ENCODE measurements at places on chromosomes 5 and 9.

DNA sequence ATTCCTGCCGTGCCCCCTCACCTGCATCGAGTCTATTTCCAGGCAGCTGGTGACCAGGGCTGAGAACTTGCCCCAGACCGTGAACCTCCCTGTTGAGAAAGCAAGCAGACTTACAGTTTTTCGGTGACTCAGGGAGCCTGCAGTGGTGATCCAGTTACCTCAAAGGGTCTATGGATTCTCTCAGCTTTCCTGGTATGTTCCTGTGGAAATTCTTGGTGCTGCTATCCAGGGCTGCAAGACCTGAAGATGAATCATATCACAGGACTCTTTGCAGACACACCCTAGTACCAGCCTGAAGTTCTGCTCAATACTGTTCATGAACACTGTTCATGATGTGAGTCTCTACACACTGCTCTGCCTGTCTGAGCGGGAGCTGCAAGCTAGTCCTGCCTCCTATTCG is 154.7 kb downstream of the WDR70 start:
- DNase-seq = no peak

DNA sequence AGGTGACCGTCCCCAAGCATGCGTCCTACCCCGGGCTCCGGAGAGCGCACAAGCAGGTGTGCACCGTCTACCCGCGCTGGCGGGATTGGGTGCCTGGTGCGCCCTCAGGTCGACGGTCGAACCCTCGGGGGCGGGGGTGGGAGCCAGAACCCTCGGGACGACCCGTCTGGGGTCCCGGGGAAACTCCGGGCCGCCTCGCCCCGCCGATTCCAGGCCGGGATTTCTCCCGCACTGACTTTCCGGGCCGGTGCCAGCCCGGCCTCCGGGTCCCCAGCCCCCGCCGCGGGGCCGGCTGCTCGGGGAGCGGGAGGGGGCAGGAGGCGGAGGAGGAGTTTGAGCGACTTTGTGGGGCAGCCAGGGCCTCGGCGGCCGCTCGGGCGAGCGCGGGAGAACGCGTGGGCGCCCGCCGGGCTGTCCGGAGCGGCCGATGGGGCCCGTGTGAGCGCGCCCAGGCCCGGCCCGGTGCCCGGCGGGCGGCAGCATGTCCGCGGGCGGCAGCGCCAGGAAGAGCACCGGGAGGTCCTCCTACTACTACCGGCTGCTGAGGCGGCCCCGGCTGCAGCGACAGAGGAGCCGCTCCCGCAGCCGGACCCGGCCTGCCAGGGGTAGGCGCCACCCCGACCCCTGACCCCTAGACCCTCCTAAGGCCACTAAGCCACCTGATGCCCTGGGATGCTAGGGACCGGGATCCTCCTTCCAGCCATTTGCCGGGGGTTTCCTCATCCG is at the start of gene DAB2IP:
Gene DAB2IP, plus strand, starts transcription at position 340 of the 726 bp plus-strand sequence. Its CDS starts 142 bp downstream, at position 482.
- DNase-seq = peak; percentile 40

DNA sequence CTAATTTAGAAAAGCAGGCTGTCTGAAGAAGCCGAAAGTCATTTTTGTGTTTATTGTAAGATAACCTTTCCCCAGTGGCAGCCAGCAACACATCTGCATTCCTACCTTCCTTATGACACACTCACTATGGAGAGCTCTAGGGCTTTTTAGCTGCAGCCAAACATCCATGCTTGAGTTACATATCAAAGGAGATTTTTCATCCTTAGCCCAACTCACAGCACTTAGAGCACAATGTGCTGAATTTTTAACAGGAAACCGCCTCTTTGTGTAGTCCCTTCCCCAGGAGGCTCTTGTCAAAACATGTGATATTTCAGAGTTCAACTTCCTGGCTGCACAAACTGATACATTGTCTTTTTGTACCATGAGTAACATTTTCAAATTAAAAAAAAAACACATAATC is 379.2 kb downstream of the CTNND2 start:
- no peak for DNase-seq

DNA sequence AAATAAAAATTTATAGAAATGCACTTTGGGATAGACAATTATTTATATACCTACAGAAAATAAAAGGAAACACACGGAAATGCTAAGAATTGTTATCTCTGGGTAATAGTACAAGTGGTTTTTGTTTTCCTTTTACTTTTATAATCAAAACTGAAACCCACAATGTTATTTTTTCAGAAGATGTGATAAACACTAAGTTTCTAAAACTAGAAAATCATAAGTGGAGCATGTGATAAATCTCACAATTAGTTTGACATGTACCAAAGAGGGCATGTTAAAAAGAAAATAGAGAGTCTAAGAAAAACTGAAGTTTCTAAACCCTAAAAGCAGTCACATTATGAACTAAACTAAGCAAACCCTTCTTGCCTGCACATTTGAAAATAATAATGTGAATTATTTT is 61.1 kb downstream of the OXCT1 start:
- no peak for DNase-seq

DNA sequence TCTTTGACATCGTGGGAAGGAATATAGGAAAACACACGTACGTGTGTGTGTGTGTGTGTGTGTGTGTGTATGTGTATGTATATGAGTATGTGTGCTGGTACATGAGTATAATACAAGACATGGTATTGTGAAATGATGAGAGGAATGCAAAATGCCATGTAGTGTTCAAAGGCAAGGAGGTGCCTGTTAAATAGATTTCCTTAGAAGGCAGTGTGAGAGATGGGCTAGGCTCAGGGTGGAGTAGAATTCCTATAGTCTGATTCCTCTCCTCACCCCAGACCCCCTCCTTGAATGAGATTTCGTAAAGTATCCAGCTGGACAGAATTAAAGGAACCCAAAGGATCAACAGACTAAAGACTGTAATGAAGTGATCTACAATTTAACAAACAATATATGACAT is 11.1 kb downstream of the GPR21 start:
- DNase-seq = no peak

All from amygdala (tissue), 56 donors.